ENCODE measurements at places on chromosomes 5 and 9. TPM values are rescaled to one million over a fixed set of nuclear protein-coding genes. Genes with fewer than 3 reads are reported as not detected.

Gene HTR4
- polyA plus RNA-seq: 0.09 TPM

Gene YTHDC2
- polyA plus RNA-seq: 9.1 TPM

Gene TXNDC8
- not detected for polyA plus RNA-seq

Gene FCN2
- not detected for polyA plus RNA-seq

Gene SLC6A7
- polyA plus RNA-seq: not detected

Gene PDE6A
- 0.05 TPM for polyA plus RNA-seq

Gene TBCA
- polyA plus RNA-seq: 225 TPM

Gene C9orf43
- 0.89 TPM for polyA plus RNA-seq

Gene TBC1D13
- 14.1 TPM for polyA plus RNA-seq

Gene CATSPER3
- 0.10 TPM for polyA plus RNA-seq

Gene HNRNPAB
- polyA plus RNA-seq: 146 TPM

Gene GDA
- 0.75 TPM for polyA plus RNA-seq

Gene ERMP1
- 30.2 TPM for polyA plus RNA-seq

Gene ABCA1
- 20.8 TPM for polyA plus RNA-seq

Gene PTGS1
- polyA plus RNA-seq: 4.5 TPM

Gene PAM
- 192 TPM for polyA plus RNA-seq

Gene TMEM215
- not detected for polyA plus RNA-seq

Gene SLC4A9
- 0.14 TPM for polyA plus RNA-seq

Gene CFAP90
- polyA plus RNA-seq: not detected

Gene TMEM252
- not detected for polyA plus RNA-seq

Gene RNF145
- polyA plus RNA-seq: 79.8 TPM

Gene TAF11L8
- polyA plus RNA-seq: not detected

Gene GARNL3
- 2.4 TPM for polyA plus RNA-seq

Gene IL9
- polyA plus RNA-seq: not detected

Gene IL5
- polyA plus RNA-seq: not detected

Gene SELENOP
- 11.2 TPM for polyA plus RNA-seq

Gene ACSL6
- polyA plus RNA-seq: 0.18 TPM
